ENCODE measurements at places on chromosomes 16 and 17.

GRCh38 chr17:58564971-58565370 lies 50.5 kb upstream of the MTMR4 start:
- no peaks in the 10 kb centered on the region for H3K4me1 ChIP-seq
- no peak overlapping the region for H3K27ac ChIP-seq
- no peak for DNase-seq
- H3K4me3 ChIP-seq, result no peak overlapping the region
- no peaks in the 10 kb centered on the region for H3K36me3 ChIP-seq

DNA sequence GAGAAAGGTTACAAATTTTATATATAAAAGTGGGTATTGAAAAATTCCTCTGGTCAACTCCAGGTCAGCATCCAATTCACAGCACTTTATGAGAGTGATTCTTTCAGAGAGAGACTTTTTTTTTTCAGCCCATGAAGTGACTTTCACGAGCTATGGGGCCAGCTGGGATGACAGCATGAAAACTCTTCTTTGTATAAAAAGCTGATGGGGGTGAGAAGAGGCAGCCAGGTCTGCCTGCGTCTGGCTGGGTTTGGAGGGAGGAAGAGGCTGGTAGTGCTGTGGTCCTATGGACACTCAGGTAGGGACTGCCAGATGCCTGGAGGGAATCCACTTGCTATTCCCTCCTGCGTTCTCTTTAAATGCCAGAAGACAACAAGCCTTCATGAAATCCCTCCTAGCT lies 250.6 kb downstream of the UTP18 start:
- DNase-seq, result no peak
- H3K4me3 ChIP-seq, result no peak overlapping the region
- no peak overlapping the region for H3K27ac ChIP-seq
- no peaks in the 10 kb centered on the region for H3K4me1 ChIP-seq

DNA sequence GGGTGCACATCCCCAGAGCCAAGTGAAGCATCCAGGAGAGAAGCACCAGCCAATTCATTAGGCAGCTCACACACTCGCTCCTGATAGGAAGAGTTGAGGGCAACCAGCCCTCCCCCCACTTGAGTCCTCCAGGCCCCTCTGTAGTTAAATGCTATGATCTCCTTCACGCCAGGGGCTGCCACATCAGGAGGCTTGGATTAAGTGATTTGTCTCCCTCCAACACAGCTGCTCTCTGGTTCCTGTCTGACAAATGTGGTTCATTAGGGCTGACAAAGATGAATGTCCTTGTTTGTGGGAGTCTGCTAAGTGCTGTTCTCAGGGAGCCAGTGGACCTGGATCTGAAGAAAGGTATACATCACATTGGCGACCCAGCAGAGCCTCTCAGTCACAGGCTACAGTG lies 94.5 kb upstream of the WSCD1 start:
- peaks cover 56% of the 10 kb centered on the region for H3K27me3 ChIP-seq
- no peak overlapping the region for H3K27ac ChIP-seq
- H3K36me3 ChIP-seq, result no peaks in the 10 kb centered on the region
- no peak overlapping the region for H3K4me3 ChIP-seq

DNA sequence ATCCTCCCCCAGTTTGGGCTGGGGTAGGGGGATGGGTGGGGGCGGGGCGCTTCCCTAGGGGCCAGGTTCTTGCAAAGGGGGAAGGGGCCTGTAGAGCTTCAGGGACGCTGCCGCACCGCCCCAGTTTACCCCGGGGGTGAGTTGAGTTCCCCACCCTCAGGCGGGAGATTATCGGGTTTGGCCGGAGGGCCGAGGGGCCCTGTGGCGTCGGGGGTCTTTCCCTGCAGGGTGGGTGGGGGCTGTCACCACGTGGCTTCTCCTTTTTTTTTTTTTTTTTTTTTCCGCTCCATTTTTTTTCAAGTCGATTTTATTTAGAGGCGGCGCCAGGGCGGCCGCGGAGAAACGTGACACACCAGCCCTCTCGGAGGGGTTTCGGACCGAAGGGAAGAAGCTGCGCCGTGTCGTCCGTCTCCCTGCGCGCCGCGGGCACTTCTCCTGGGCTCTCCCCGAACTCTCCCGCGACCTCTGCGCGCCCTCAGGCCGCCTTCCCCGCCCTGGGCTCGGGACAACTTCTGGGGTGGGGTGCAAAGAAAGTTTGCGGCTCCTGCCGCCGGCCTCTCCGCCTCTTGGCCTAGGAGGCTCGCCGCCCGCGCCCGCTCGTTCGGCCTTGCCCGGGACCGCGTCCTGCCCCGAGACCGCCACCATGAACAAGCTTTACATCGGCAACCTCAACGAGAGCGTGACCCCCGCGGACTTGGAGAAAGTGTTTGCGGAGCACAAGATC lies at the start of gene IGF2BP1:
IGF2BP1 (plus strand) TSS at position 283 of the 724 bp plus-strand sequence; CDS start at position 644, 361 bp downstream.
- H3K4me3 ChIP-seq, result peak within 1 kb of the TSS; percentile 50
- H3K27me3 ChIP-seq, result peaks cover 100% of the 10 kb centered on the region
- H3K27ac ChIP-seq, result no peak within 1 kb of the TSS
- H3K36me3 ChIP-seq, result no peaks in the 10 kb centered on the region

- peaks cover 29% of the 10 kb centered on the region for H3K27me3 ChIP-seq
- H3K4me3 ChIP-seq, result no peak overlapping the region
- no peak overlapping the region for H3K27ac ChIP-seq
- DNase-seq, result no peak
- peaks cover 4% of the 10 kb centered on the region for H3K4me1 ChIP-seq
Observed at GRCh38 chr17:6461792-6462524, 17.7 kb downstream of the PIMREG start.

DNA sequence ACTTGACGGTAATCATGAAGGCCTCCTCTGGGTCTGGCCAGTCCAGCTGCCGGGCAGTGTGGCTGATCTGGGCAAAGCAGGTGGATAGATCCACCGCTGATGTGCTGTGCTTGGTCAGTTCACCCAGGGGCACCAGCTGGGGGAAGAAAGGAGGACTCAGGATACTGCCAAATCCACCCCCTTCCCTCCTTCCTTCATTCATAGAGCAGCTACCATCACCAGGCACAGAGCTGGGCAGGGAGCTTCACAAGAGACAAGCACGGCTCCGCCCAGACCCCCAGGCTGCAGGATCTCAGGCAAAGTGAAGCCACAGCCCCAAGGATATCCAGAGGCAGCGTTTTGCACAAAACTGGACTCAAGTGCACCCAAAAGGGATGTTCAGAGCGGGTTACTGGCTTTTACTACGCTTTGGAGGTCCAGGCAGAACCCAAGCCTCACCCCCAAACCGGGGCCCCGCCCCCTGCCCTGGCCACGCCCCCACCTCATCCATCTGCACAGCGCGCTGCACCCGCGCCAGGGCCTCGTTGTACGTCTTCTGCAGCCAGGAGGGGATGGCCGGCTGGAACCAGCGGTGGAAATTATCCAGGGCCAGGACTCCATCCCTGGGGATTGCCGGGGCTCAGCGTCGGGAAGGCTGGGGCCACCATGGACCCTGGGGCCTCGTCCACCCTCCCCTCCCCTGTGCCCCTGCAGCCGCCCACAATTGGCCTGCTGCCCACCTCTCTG lies 9.1 kb downstream of the UNC13D start:
- peaks cover 12% of the 10 kb centered on the region for H3K36me3 ChIP-seq
- H3K4me3 ChIP-seq, result no peak overlapping the region
- H3K4me1 ChIP-seq, result peaks cover 33% of the 10 kb centered on the region
- no peaks in the 10 kb centered on the region for H3K27me3 ChIP-seq
- H3K27ac ChIP-seq, result no peak overlapping the region
- DNase-seq, result no peak

DNA sequence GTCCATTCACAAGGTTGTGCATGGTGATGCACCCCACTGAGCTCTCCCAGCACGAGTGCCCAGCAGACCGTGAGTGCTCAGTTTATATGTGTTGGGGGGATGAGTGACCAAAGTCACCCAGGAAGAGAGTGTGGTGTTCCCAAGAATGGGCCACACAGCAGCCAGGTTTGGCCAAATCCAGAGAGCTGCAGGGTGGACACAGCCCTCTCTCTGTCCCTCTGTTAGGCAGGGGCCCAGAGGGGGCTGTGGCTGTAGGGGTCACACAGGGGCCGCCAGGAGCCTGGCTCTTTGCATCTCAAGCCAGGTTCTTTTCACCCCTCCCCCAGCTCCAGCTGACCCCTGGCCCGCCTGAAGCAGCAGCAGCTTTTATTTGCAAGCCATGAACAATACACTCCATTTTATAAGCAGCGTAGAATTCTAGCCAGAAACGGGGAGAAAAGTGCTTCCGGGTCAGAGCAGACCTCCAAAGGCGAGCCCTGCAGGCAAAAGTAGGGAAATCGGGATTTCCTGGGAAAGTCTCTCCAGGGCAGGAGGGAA lies 13.3 kb downstream of the COTL1 start:
- no peak overlapping the region for H3K27ac ChIP-seq
- no peaks in the 10 kb centered on the region for H3K36me3 ChIP-seq
- H3K4me1 ChIP-seq, result peaks cover 19% of the 10 kb centered on the region
- H3K27me3 ChIP-seq, result no peaks in the 10 kb centered on the region

DNA sequence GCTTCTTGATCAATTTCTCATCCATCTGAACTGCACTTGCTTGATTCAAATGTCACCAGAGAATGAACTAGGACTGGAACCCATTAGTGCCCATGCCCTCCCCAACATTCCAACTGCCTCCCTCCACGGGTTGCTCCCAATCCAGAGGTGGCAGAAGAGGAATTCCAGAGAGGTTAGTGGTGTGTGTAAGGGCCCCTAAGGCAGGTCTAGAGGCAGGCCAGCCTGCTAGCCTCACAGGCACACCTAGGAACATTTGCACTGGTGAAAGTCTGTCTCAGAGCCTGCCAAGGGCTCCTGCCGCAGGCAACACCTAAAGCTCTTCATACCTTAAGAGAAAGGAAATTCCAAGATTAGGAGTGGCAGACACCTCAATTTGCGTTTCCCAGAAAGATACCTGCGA lies 21.2 kb upstream of the CMTM4 start:
- no peak overlapping the region for H3K27ac ChIP-seq
- H3K27me3 ChIP-seq, result no peaks in the 10 kb centered on the region
- peaks cover 13% of the 10 kb centered on the region for H3K4me1 ChIP-seq
- H3K4me3 ChIP-seq, result no peak overlapping the region
- H3K36me3 ChIP-seq, result peaks cover 35% of the 10 kb centered on the region
- no peak for DNase-seq

DNA sequence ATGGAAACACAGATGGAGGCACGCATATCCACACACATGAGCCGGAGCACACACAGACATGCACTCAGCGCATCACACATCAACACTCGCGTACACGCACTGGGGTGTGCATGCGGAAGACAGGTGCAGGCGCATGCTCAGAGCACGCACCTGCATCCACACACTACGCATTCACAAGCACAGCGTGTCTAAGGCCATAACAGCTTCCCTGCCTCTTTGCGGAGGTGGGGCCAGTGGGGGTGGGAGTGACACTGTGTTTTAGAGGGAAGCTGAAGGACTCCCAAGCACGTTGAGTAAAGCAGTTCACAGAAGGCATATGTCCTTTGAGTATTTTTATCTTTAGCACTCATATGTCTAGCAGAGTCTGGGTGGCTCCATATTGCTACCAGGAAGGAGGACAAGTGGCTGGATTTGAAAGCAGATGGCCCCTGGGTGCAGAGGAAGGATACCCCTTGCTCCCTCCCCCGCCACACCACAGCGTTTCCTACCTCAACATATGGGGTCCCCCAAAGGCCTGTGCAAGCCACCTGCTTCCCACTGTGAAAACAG lies 68.6 kb upstream of the TOB1 start:
- no peak for DNase-seq
- no peaks in the 10 kb centered on the region for H3K36me3 ChIP-seq

- no peak for DNase-seq
Observed at GRCh38 chr16:71430744-71431143, 11.1 kb downstream of the TLE7 start.

- no peak for DNase-seq
- no peaks in the 10 kb centered on the region for H3K27me3 ChIP-seq
- H3K27ac ChIP-seq, result peak overlapping the region; percentile 87
- no peaks in the 10 kb centered on the region for H3K36me3 ChIP-seq
Observed at GRCh38 chr16:89326721-89327120, 109.2 kb downstream of the ZNF778 start.

- H3K36me3 ChIP-seq, result no peaks in the 10 kb centered on the region
- H3K27ac ChIP-seq, result no peak overlapping the region
- DNase-seq, result no peak
- H3K4me3 ChIP-seq, result no peak overlapping the region
- H3K4me1 ChIP-seq, result no peaks in the 10 kb centered on the region
Observed at GRCh38 chr17:72615627-72615991, 476.9 kb downstream of the SLC39A11 start.

- peaks cover 56% of the 10 kb centered on the region for H3K4me1 ChIP-seq
- peaks cover 9% of the 10 kb centered on the region for H3K36me3 ChIP-seq
- DNase-seq, result no peak
Observed at GRCh38 chr16:55501549-55502322, 7.1 kb upstream of the LPCAT2 start.

GRCh38 chr16:80996688-80997138 lies 10.0 kb downstream of the CMC2 start:
- no peaks in the 10 kb centered on the region for H3K36me3 ChIP-seq
- H3K27me3 ChIP-seq, result no peaks in the 10 kb centered on the region
- no peak for DNase-seq
- peaks cover 28% of the 10 kb centered on the region for H3K4me1 ChIP-seq
- H3K4me3 ChIP-seq, result peak overlapping the region; percentile 42

- H3K4me1 ChIP-seq, result peaks cover 54% of the 10 kb centered on the region
- H3K27me3 ChIP-seq, result no peaks in the 10 kb centered on the region
- DNase-seq, result no peak
- no peak overlapping the region for H3K4me3 ChIP-seq
- no peak overlapping the region for H3K27ac ChIP-seq
Observed at GRCh38 chr17:67238991-67239390, 6.0 kb downstream of the HELZ start.

DNA sequence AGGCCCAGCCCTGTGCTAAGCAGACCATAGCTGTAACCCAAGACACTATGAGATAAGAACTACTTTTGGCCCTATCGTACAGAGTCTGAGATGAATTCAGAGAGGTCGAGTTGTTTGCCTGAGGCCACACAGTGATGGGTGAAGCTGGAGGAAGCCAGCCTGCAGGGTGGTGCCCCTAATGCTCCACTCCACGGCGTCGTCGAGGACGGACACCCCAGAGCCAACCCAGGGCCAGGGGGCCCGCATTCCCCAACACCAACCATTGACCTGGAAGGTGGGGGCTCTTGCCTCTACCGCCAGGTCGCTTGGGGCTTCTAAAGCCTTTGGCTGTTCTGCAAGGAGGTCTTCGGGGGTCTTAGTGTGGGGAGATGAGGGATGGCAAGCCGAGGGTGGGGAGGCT lies 84.1 kb downstream of the IRF8 start:
- H3K4me3 ChIP-seq, result no peak overlapping the region
- peaks cover 3% of the 10 kb centered on the region for H3K4me1 ChIP-seq
- peaks cover 96% of the 10 kb centered on the region for H3K27me3 ChIP-seq
- H3K27ac ChIP-seq, result no peak overlapping the region
- no peaks in the 10 kb centered on the region for H3K36me3 ChIP-seq
- no peak for DNase-seq

DNA sequence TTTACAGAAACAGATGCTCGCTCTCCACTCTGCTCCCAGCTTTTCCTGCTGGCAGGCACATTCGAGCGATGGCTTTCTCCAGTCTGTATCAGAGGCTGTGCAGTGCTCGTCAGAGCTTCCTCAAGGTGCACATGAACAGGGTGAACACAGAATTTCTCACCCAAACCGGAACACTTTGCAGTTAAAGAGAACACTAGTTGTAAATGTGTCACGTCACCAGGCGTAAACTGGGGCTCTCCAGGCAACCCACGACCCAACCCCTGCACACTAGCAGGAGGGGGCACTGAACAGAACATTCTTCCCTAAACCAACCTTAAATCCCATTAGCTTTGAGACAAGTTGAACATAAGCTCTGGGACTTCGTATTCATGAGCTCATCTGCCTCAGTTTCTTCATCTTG lies 119.0 kb downstream of the RMI2 start:
- no peaks in the 10 kb centered on the region for H3K4me1 ChIP-seq
- H3K36me3 ChIP-seq, result no peaks in the 10 kb centered on the region
- DNase-seq, result no peak
- H3K27me3 ChIP-seq, result no peaks in the 10 kb centered on the region
- no peak overlapping the region for H3K4me3 ChIP-seq

GRCh38 chr16:72195609-72196008 lies 23.7 kb upstream of the PMFBP1 start:
- H3K36me3 ChIP-seq, result no peaks in the 10 kb centered on the region
- no peaks in the 10 kb centered on the region for H3K4me1 ChIP-seq
- DNase-seq, result no peak
- no peak overlapping the region for H3K27ac ChIP-seq
- H3K27me3 ChIP-seq, result peaks cover 30% of the 10 kb centered on the region
